ENCODE measurements at places on chromosomes 11 and 22.

GRCh38 chr22:23402275-23403151 lies 177.6 kb downstream of the IGLL1 start:
- DNase-seq = peak; percentile 36

GRCh38 chr11:91173701-91174100 lies 950.9 kb upstream of the CHORDC1 start:
- no peak for DNase-seq

GRCh38 chr11:60310407-60310998 lies 16.6 kb upstream of the MS4A6E start:
- no peak for DNase-seq

GRCh38 chr11:64252003-64252872 lies 908 bp downstream of the PLCB3 start:
- no peak for DNase-seq

GRCh38 chr11:78476066-78476465 lies 58.4 kb upstream of the GAB2 start:
- no peak for DNase-seq
